ENCODE measurements at places on chromosomes 7 and 10.
A peak's percentile ranks its signal among the peaks of the same experiment; 100 is the strongest.

DNA sequence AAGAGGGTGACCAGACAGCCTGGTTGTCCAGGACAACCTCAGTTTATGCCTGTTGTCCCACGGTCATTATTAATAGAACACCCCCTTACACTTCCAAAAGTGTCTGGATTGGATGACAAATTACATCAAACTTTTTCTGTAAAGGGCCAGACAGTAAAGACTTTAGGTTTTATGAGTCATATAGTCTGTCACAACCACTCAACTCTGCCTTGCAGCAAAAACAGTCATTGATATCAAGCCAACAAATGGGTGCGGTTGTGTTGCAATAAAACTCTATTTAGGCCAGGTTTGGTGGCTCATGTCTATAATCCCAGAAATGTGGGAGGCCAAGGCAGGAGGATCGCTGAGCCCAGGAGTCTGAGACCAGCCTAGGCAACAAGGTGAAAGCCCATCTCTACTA, 66.7 kb upstream of the ATP6V0A4 start:
- DNase-seq = no peak

DNA sequence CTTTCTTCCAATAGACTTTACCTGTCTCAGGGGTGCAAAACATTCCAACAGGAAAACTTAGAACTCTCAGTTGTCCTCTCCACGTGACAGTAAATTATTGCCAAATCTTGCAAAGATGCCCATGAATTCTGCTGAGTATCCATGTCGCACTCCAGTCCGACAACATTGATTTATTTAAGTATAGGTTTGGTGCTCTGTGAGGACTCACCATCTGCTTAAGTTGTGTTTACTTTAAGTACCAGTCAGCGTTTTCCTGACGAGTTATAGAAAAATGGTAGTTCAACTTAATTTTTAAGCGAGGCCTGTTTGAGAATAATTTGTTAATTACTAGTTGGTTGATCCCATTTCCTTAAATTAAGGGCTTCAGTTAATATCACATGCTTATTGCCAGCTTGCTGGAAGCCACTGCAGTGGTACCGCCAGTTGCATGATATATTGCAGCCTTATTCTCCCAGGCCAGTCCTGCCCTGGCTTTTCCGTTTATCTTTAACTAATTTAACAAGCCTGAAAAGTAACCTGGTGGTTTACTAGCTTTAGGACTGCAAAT, 27.8 kb downstream of the CREB5 start:
- DNase-seq = no peak

DNA sequence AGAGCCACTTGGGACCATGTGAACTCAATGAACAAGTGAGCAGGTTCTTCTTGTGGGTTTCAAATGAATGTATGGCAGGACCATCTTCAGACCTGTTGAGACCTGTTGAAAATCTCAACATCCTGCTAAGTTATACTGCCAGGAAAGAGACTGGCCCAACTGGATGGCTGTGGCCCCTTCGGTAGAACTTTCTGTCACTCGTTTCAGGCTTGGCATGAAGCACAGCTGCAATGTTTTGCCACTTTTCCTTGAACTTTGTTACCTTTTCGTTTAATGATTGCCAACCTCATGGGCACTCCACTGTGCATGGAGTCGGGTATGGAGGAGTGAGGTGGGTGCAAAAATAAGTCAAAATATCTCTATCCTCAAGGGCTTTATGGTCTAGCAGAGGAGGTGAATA, 36.7 kb upstream of the SLC35B4 start:
- no peak for DNase-seq

DNA sequence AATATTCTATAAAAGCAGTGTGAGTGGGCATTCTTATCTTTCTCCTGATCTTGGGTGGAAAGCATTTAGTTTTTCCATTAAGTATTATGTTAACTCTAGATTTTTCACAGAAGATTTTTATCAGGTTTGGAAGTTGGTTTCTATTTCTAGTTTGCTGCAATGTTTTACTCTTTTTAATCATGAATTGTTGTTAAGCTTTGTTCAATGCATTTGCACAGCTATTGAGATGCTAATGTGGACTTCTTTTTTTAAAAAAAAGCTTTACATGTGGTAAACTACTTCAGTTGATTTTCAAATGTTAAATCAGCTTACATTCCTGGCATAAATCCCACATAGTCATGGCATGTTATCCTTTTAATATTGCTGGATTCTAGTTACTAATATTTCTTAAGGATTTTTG, 363.6 kb upstream of the NRP1 start:
- DNase-seq = peak; percentile 96

GRCh38 chr7:44533301-44534055, 7.7 kb downstream of the NPC1L1 start:
- DNase-seq = no peak

DNA sequence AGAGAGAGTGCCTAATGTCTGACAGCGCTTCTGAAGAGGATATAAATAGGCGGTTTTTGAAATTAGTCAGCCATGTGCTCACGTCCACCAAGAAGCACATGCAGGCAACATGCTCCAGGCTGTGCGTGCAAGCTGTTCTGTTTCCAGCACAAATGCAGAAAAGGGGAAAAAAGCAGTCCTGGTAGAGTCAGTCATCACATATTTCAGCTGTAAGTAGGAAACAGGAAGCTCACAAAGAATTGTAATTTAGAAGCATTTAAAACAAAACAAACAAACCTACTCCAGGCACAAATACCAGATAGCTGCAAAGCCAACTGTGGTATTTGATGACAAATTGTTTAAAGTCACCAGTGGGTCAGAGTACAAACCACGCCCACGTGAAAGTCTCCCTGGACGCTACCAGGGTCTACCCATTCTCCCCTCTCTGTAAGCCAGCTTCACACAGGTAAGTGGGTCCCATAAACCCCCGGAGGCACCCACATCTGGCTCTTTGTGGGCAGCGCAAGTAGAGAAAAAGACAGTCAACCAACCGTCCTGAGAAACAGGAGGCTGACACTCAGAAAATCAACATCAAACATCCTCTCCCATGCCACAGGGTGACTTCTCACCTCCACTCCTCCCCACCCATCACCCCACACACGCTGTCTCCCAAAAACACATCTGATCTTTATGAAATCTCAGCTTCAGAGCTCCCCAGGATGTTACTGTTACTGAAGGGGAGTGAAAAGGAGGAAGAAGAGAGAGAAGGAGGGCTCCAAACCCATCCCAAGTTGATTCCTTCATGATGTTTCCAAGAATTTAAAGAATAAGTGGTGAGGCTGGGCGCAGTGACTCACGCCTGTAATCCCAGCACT, 186.4 kb downstream of the FAM107B start:
- no peak for DNase-seq

GRCh38 chr7:15424468-15424867, 137.3 kb downstream of the AGMO start:
- DNase-seq = no peak

DNA sequence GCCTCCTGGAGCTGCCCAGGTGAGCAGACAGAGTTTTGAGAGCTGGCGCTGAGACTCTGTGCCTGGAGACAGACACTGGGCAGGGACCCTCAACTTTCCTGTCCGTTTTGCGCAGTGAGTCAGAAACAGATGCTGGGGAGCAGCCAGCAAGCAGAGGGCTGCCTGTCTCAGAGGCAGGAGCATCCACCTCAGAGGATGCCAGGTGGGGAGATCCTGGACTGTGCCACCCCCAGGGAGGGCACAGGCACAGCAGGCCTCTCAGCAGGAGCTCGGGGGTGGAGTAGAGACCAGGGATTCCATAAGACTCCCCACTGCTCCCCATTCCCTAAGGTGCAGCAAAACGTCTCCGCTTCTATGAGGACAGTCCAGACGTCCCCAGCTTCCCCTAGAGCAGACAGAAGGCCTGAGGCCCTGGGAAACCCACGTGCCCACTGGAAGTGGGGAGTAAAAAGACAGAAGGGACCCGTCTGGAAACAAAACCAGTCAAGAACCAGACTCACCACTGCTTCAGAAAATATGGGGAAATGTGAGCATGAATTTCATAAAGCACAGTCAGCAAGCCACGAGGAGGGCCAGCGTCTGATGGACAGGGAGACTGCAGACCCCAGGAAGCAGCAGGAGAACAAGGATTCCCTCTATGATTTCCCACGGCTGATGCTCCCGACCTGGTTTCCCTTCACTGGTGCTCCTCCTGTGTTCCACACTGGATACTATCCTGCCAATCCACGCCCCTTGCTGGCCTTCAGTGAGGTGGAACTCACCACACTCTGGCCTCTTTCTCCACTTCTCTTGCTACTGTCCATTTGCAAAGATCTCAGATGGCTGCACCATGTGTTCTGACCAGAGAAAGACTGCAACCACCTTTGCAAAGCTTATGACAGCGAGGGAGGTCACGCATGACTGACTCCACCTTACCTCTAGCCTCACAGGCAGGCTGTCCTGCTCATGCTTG, 151.3 kb upstream of the FAM20C start:
- DNase-seq = no peak

GRCh38 chr10:96747734-96748550, 27.6 kb upstream of the PIK3AP1 start:
- no peak for DNase-seq

GRCh38 chr10:774661-775244, 85.3 kb upstream of the DIP2C start:
- no peak for DNase-seq

GRCh38 chr7:2082139-2082998, 150.4 kb downstream of the MAD1L1 start:
- no peak for DNase-seq

DNA sequence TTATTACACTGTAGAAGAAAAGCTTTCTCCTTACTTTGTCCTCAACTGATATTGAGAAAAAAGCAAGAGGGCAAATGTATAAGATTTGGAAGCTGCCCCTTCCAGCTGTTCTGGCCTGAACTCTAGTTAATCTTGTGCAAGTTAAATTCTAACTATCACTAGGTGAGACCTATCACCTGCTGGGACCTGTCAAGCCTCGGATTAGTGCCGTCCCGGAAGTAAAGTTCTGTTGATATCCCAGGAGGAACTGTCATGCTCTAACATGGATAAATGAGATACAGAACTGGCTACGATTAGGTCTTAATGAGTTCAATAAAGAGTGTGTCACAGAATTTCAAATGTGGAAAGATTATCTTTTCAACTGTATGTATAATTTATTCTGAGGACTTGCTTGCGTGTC, 1.2 kb upstream of the BPGM start:
- no peak for DNase-seq

DNA sequence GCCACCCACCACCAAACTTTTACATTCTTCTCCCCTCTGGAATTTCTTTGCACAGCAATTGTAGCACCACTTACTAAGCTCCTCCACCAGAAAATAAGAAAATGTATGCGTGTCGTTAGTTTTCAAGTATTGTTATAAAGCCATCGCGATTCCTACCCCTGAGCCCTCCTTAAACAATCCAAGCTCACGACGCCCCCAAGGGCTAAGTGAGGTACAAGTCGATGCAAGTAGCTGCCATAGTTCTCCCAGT, 1.3 kb downstream of the FRAT2 start:
- DNase-seq = no peak

- no peak for DNase-seq
These were observed 123.7 kb downstream of the CNOT4 start for GRCh38 chr7:135386181-135386580.

Data from HAP-1 (cell line).